Stimulated activated CD4-positive, alpha-beta T cell treated with anti-CD3 and anti-CD28 coated beads, Interleukin-12 subunit alpha, Interleukin-12 subunit beta, amount 100 ng/mL, for 48 hours (primary cell): ENCODE measurements at places on chromosomes 1 and 21.

- peak; percentile 43 for DNase-seq
Observed at GRCh38 chr1:182786223-182786994, 3.2 kb upstream of the NPL start.

GRCh38 chr1:86155051-86155806 lies 1.3 kb downstream of the COL24A1 start:
- no peak for DNase-seq

DNA sequence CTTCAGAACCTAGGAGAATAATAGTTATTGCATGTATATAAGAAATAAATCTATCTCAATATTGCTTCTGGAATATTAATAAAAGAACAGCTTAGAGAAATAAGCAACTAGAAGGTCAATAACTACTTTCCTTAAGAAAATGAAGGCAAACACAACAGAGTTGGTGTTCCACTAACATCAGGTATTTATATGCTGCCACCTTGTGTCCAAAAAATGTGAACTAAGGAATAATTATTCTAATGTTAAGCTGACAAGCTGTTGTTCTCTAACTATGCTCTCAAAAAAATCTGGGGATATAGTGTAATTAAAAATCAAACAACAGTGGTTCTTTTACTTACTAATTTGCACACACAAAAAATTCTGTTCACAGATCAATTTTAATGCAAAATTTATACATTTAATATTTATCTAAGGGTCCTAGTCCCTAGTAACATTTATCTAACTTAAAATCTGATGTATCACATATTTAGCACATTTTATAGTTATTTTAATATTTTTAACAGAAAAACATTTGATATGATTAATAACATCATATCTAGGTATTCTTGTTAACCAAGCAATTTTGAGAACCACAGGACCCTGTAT lies 39.6 kb downstream of the UCHL5 start:
- DNase-seq = no peak

- no peak for DNase-seq
Observed at GRCh38 chr1:213083112-213083445, 32.0 kb downstream of the RPS6KC1 start.

GRCh38 chr1:229344937-229345684 lies 2.3 kb upstream of the CCSAP start:
- DNase-seq = no peak

- DNase-seq = no peak
Observed at GRCh38 chr1:246280551-246280950, 226.5 kb downstream of the SMYD3 start.

DNA sequence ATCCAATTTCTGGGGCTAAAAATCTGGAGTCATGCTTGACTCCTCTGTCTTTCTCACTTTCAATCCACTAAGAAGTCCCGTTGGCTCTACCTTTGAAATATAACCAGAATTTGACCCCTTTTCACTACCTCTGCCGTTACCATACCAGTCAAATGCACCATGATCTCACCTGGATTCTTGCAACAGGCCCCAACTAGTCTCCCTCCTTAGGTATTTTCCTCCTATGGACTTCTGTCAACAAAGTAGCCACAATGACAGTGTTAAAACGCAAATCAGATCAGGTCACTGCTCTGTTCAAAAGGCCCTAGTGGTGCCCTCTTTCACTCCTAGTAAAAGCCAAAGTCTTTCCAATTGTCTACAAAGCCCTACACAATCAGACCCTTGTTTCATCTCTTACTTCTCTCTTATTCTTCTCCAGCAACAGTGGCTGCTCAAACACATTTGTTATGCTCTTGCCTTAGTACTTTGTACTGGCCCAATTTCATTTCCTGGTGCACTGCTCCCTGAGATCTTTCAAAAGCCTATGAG lies 35.7 kb upstream of the AGL start:
- DNase-seq = no peak

GRCh38 chr1:58816747-58817221 lies 32.9 kb upstream of the JUN start:
- no peak for DNase-seq
